ENCODE measurements at places on chromosomes 2 and 18.

DNA sequence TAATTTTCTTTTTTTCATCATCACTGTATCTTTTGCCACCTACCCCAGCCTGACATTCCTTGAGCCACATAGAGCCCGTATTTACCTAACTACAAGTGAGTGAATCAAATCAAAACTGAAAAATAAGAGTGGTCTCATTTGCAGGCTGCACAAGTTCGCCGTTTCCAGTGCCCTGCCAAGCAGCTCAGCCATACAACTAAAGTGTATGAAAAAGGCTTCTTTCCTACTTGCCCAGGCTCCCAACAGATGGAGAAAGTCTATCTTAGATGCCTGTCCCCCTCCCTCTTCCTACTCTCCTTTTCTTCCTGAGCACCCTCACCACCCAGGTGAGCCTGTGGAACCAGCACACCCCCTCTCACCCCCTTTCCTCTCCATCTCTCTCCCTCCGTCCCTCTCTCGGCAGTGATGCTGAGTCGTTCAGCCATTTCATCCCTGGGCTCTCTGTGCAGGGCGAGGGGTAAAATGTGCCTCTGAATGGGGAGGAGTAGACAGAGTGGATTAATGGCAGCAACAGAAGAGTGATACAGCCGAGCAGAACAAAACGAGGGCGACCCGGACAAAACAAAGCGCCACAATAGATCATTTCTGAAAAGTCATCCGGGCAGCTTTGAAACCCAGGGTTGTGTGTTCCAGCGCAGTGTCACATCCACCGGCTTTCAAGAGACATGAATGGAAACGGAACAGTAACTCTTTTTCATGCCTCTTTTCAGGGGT lies 65.0 kb upstream of the POU3F3 start:
- DNase-seq, result no peak

- DNase-seq, result no peak
Observed at GRCh38 chr2:170712653-170713542, 2.2 kb upstream of the SP5 start.

- DNase-seq, result no peak
Observed at GRCh38 chr2:181241366-181241765, 215.8 kb upstream of the ITGA4 start.

DNA sequence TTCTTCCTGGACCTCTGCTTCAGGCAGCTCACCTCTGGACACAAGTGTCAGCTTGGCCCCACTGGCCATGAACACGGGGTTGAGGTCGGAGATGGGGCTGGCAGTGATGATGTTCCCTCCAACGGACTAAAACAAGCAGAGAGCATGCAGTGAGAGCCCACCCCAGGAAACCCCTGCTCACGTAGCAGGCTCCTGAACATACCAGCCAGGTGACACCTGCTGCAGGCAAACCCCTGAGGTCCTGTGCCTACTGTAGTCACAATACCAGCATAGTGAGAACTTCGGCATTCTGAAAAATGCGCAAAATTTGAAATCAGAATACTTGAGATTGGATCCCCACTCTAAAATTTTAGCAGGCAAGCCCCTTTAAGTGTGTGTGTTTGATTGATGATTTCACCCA lies 32.9 kb downstream of the XDH start:
- no peak for DNase-seq

DNA sequence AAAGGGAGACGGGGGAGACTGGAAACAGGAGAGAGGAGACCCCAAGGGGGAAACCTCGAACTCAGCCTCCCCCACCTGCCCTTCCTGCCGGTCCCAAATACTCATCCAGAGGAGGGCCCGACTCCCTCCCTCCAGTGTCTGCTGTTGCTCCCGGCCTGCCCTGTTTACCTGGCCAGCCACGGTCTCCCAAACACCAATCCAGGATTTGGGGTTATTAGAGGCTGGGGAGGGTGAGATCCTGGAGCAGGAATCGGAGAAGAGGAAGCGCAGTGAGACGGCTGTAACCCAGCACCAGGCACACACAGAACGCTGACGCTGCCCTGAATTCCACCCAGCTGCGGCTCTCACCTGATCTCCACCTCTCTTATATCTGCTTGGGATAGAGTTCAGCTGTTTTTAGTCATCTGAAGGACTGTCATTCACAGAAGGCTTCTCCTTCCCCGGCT lies 213.0 kb downstream of the TNS1 start:
- DNase-seq, result no peak

DNA sequence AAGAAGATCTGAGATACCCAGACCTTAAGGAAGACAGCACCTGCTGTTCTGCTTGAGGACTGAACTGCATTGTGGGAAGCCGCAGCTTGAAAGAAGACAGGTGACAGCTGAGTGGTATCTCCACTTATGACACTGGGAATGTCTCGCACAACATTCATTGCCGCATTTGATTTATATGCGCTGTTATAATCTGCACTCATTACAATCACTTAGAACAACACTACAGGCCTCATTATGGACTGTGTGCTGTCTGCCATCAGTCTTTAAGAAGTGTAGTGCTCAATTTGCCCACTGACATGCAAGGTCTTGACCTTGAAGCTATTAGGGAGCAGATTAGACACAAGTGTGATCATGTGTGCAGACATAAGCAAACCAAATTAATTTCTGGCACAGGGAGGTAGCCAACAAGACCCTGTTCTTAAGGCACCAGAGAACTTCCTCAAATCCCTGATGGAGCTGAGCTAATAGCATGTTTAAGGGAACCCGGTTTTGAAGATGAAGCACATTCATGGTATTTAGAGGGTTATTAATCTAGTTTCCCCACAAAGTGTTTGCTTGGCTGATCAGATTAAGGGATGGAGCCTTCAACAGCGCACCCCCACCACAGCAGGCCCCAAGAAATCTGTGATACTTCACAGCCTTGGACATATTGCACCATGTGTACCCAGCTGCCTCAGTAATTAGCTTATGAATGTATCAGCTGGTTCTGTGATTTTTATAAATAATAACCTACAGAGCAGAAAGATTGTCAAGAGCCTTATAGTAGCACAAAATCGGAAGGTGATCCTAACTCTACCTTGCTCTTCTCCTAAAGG lies 146.8 kb downstream of the SATB2 start:
- DNase-seq, result no peak

GRCh38 chr2:206616151-206616550 lies 26.1 kb upstream of the FAM237A start:
- DNase-seq, result no peak

DNA sequence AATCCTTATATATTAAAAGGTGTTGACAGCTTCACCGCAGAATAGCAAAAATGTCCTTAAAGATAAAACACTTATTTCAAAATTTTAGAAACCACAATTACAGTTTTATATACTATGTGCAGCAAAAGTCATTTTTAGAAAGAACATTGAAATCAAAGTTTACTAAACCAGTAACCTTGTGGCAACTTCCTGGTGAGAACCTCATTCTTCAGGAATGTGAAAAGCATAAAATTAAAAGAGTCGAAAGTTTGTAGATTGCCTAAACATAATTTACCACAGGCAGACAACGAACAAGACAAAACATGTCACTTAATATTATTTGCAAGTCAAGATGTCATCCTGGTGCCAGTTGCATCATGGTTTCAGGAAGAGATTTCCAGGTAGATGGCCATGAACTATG lies 108.3 kb upstream of the NRP2 start:
- DNase-seq, result no peak

All from T-helper 2 cell (primary cell).